Colonic mucosa (tissue), 4 donors: ENCODE measurements at places on chromosomes 6 and 20. TPM values are rescaled to one million over a fixed set of nuclear protein-coding genes. Genes with fewer than 3 reads are reported as not detected.

PTP4A1 gene
- 182 TPM for total RNA-seq

POPDC3 gene
- 0.24 TPM for total RNA-seq

OPRM1 gene
- not detected for total RNA-seq

DYNLT2 gene
- 2.2 TPM for total RNA-seq

MYCT1 gene
- 4.8 TPM for total RNA-seq

TRIM10 gene
- 3.8 TPM for total RNA-seq

OR2B2 gene
- not detected for total RNA-seq
